ENCODE measurements at places on chromosomes 1 and 21.

DNA sequence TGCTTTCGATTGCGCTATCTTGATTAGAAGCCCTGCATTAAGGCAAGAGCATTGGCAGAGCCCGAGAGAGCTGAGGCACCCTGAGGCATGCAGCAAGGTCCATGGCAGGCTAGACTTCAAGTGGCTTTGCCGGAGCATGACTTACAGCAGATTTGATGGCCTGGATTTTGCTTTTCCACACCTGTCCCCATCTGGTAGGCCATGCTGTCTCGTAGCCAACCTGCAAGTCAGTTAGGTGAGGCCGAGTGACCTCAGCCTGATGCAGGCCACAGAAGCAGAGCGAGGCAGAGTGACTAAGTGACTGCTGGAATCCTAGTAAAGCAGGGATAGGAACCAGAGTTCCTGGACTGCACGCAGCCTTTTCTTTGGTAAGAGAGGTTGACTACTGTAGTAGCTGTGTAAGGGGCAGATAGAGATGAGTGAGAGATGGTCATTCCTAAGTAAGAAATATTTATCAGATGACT lies 148.9 kb downstream of the PBX1 start:
- DNase-seq: no peak

GRCh38 chr1:202274611-202275010 lies 67.1 kb downstream of the UBE2T start:
- DNase-seq: no peak

DNA sequence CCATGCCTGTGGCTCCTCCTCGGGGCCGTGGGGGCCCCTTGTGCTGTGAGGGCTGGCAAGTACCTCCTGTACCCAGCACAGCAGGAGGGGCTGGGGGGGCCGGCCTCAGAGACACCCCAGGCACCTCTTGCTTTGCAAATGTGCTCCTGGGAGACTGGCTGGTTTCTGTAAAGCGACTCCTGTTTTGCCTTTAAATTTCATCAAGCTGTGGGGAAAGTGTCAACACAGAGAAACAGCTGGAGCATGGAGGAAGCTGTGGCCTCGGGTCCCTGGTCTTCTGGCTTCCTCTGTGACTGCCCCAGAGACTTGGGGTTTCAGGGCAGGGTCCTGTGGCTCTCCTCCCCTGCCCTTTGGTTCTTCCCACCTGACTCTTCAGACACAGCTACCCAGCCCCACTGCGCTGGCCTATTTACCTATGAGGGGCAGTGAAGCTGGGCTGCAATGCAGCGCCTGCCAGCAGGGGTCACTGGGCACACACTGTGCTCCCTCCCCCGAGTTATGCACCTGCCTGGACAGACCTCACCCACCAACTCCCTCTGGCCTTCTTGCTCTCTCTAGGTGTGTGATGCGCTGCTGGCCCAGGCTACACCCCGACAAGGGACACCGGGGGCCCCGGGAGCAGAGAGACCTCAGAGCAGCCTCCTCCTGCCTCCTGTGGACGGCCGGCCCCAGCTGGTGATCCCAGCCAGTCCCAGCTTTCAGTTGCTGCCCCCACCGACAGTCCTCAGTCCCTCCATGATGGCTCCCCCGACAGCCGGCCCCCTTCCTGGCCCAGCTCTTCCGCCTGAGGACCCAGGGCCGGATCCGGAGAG lies 17.6 kb upstream of the PEX10 start:
- no peak for DNase-seq

DNA sequence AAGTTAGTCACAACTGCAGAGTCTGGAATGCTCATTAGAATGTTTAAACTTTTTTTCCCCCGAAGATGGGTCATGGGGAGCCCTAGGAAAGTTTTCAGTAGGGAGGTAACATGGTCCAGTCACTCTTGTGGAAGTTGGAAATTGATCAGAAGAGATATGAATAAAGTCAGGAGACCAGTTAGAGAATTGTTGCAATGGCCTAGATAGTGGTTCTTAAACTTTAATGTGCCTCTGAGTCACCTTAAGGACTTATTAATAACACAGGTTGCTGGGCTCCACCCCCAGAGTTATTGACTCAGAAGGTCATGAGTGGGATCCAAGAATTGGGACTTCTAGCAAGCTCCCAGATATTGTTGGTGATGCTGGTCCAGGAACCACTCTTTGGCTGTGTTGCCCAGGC lies 3.2 kb upstream of the TFAP2E start:
- no peak for DNase-seq

DNA sequence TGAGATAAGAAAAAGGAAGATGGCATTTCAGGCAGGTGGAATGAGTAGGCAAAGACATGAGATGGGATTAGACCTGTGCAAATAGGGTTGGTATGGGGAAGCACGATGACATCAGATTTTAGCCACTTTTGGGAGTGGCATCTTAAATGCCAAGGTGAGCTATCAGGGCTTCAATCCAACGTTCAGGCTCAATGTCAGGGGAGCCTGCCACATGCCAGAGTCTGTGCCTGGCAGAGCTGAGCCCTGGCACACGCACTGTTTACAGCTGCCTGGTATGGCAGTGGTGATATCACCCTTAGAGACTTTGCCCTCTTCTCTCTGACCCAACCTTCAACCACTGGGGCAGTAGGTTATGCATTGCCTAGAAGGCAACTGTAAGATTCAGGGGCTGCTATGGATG lies 1.1 kb upstream of the GUCA2B start:
- DNase-seq: no peak

- no peak for DNase-seq
Observed at GRCh38 chr1:169468982-169469381, 16.8 kb downstream of the SLC19A2 start.

DNA sequence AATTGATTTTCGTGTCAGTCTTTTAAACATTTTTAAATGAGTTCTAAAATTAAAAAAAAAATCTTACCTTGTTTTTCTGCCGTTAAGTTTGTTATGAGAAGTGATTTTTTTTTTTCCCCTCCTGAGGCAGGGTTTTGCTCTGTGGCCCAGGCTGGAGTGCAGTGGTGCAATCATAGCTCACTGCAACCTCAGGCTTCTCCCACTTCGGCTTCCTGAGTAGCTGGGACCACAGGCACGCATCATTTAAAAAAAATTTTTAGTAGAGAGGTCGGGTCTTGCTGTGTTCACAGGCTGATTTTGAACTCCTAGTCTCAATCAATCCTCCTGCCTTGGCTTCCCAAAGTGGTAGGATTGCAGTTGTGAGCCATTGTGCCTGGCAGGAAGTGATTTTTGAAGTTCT lies 41.1 kb downstream of the MTR start:
- DNase-seq: no peak

- no peak for DNase-seq
Observed at GRCh38 chr21:29568020-29568697, 269.4 kb downstream of the BACH1 start.

DNA sequence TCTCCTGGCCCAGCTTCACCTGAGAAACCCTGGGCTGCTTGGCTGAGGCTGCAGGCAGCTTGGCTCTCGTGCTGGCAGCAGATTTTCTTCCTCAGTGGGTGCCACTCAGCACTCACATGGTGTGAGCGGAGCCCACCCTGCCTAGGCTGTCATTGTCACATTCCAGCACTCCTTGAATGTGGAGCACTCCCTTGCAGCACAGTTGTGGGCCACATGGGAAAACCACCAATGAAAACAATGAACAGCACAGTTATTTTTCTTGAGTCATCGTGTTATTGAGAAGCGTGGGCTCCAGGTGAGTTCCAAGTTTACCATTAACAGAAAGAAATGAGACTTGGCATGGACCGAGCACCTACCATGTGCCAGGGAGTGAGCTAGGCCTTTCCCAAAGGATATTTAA lies 27.2 kb upstream of the TRIM67 start:
- DNase-seq: no peak

- no peak for DNase-seq
Observed at GRCh38 chr1:53934170-53934765, 11.2 kb downstream of the IFT25 start.

DNA sequence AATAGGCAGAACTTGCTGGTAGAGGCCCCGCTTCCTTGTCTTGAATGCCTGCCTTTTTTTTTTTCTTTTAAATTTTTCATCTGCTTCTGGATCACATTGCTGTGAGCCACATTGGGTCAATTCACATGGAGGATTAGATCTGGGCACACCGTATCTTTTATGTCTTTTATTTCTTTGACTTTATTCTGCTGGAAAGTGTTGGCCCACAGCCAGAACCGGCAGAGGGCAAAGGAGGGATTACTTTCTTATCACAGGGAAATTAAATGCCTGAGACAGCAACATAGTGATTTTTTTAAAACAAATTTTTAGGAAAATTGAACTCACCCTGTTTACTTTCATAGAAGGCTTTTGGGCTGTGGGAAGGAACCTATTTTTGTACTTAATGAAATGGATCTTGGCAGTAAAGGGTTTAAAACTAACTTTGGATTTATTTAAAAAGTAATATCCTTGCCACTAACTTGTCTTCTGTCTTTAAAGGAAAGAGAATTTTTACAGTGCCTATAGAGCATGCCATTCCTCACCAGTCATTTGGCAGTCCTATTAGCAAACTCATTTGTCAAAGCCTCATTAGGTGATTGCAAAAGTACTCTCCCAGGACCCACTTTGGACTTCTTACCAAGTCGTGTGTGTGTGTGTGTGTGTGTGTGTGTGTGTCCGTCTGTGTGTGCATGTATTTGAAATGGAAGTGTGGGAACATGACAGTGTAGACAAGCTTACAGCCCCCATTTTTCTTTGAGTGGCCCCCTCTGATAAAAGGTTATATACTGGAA lies 68.4 kb downstream of the ST6GALNAC3 start:
- no peak for DNase-seq

Measured in muscle of arm (tissue), 14 donors.